Naive thymus-derived CD8-positive, alpha-beta T cell (primary cell): ENCODE measurements at places on chromosomes 7 and 10. TPM values are rescaled to one million over a fixed set of nuclear protein-coding genes. Genes with fewer than 3 reads are reported as not detected.

DNA sequence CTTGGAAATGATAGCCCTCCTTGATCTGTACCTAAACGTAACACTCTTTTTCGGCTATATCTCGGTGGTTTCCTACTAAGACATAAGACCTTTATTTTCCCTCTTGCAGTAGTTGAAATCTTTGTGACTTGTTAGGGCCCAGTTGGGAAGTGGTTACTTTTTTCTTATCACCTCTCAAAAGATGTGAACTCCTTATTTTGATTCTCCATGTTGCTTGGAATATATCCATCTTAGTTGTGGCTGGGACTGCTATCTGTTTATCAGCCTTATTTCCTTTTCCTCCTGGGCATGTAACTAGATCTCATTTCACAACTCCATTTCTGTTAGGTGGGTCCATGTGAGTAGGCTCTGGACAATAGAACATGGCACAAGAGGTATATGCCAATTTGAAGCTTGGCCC, 4.1 kb upstream of the CPED1 start:
- DNase-seq, result no peak

DNA sequence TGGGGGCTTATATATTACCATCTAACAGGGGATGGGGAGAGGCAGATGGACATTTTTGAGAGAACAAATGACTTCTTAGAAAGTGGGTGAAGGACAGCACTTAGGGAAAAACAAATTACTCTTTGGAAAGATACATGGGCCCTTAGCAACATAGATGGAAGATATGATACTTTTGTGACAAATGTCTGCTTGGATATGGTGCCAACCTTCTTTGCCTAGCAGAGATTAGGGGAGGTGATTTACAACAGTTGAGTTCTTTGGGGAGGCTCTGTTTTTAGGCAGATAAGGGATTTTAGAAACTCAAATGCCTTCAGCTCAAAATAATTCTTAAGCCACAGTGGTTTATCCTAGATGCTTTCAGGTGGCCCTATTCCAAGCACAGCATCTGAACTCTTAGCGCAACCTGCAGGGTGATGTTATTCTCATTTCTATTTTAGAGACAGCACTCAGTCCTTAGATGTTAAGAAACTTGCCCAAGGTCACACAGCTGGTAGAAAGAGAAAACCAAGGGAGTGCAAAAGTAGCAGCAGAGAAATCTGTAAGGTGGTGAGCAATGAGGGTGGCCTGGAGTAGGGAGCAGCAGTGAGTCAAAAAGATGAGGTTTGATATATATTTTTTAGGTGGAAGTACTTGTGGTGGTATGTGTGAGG, 75.1 kb upstream of the KMT2E start:
- no peak for DNase-seq

DNA sequence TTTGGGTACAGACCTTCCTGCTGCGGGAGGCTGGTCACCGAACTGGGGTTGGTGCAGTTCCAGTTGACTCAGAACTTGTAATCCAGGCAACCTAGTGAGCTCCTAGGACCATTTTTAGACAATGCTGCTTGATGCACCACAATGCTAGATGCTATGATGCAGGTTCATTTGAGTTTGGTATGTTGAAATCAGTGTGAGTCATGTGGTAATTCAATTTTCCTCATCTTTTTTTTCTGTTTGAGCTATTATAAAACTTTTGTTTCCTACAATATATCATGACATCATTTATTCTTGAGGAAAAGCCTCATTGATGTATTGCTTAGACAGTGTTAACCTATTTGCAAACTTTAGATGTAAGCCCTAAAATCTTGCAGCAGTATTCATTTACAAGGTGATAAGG, 40.9 kb upstream of the MTPN start:
- DNase-seq, result no peak

DNA sequence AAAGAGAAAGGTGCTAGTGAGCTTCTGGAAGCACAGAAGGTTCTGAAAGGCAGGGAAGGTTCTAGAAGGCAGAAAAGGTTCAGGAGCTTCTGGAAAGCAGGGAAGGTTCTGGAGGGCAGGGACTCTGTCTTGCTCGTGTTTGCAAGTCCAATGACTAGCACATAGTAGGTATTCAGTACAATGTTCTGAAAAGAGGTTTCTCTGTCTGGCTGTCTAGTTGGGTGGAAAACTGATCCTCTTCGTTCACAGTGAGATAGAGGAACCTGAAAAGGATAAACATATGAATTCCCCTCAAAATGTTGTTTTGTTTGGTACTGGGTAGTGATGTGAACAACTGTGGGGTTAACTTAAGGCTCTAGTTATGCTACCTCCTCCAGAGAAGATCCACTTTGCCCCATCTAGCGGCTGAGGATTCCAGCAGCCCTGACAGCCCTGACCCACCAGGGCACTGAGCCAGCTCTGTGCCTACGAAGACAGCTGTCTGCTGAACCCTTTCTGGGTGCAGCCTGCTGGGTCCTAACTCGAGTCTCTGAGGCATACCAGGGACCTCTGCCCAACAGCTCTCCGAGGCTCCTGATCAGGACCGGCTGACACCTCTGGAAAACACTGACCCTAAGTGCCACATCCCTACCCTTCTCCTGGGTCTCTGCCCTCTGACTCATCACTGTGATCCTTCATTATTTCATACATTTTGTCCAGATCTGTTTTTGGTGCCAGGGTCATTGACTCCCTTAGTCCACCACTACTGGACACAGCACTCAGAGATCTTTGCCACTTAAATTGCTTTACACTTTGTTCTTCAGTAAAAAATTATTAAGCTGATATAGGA, 15.4 kb downstream of the PTPRN2 start:
- DNase-seq, result no peak

DNA sequence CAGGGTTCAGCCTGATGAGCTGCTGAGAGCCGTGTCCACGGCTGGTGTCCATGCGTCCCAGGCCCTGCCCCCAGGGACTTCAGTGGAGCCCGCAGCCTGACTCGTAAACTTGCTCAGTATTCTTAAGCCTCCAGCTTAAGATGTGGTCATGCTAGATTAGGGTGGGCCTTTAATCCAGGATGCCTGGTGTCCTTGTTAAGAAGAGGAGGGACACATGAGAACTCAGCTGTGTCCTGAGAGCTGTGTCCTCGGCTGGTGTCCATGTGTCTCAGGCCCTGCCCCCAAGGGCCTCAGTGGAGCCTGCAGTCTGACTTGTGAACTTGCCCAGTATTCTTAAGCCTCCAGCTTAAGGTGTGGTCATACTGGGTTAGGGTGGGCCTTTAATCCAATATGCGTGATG, 23.0 kb downstream of the DOCK1 start:
- no peak for DNase-seq

DNA sequence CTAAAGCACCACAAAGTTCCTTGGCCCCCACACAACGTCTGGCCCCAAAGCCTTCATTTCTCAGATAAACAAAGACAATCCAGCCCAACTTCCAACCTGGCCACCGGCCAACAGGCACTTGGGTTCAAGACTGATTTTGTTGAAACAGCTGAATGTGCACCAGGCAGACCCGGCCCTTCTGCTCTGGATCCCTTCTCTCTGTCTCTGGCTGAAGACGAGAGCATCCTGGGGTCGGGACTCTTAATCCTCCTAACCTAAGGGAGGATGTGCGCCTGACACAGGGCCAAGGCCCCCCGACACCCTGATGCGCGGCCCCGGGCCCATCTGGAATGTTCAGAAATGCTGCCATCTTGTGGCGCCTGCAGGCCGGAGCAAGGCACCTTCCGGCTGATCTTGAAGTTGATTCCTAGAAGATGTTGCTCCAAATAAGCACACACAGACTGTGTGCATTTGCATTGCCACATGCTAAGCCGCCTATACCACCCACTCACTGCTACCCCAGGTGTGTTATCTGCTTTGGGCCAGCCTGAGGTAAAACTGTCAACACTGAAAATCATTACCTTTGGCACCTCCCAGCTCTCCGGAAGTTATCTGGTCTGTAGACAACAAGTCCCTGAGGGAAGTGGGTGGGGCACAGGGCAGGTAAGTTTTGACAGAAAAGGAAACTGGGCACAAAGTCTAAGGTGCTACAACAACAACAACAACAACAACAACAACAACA, 98.4 kb upstream of the HABP2 start:
- DNase-seq, result no peak

- no peak for DNase-seq
Observed at GRCh38 chr7:47326808-47327207, 255.1 kb downstream of the TNS3 start.

GRCh38 chr10:28743576-28743975, 66.3 kb downstream of the BAMBI start:
- DNase-seq, result no peak

DNA sequence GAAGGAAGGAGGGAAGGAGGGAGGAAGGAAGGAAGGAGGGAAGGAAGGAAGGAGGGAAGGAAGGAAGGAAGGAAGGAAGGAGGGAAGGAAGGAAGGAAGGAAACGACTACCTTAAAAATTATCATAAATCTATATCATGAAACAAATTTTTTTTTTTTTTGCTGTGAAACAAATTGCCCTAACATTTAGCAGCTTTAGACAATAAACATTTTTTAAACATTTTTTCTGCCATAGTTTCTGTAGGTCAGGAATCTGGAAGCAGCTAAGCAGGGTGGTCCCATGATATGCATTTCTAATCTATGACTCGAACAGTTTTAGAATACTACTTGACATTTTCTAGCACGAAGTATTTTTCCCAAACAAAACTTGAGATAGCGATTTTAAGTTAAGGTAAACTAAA, 42.9 kb upstream of the TSPAN13 start:
- no peak for DNase-seq

DNA sequence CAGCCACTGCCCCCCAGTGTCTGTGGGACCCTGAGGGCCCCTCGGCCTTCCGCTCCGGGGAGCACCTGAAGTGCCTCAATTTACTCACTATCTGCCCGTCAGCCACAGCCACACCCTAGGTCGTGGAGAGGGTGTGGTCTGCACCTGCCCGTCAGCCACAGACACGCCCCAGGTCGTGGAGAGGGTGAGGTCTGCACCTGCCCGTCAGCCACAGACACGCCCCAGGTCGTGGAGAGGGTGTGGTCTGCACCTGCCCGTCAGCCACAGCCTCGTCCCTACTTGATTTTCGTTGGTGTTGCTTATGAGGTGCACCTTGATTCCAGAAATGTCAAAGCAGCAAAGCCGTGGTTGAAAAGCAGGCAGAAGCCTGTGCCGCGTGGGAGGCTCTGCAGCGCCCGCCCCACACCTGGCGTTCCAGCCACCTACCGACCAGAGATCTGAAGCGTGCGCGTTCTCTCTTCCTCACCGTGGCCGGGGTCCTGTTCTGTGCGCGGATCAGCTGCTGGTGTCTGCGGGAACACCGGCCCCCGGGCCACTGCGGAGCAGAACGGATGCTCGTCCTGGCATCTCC, 101.6 kb downstream of the DYNC2I1 start:
- DNase-seq, result peak; percentile 22

- DNase-seq, result no peak
Observed at GRCh38 chr10:117921421-117921820, 125.3 kb downstream of the RAB11FIP2 start.

DNA sequence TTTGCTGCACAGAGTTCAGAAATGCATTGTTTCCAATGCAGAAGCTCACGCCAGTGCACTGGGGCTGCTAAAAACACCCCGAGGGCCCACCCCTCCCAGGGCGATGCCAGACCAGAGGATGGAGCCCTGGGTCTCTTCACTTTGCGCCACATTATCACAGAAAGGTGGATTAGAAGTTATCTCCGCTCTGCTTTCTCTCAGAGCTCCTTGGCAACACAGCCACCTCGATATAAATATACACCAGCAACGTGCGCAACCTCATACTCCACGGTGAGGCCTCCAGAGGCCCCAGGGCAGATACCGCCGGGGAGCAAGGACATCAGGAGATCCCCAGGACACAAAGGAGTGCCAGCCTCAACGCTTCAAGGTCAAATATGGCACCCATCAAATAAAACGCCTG, 121.0 kb upstream of the TBX20 start:
- no peak for DNase-seq

DNA sequence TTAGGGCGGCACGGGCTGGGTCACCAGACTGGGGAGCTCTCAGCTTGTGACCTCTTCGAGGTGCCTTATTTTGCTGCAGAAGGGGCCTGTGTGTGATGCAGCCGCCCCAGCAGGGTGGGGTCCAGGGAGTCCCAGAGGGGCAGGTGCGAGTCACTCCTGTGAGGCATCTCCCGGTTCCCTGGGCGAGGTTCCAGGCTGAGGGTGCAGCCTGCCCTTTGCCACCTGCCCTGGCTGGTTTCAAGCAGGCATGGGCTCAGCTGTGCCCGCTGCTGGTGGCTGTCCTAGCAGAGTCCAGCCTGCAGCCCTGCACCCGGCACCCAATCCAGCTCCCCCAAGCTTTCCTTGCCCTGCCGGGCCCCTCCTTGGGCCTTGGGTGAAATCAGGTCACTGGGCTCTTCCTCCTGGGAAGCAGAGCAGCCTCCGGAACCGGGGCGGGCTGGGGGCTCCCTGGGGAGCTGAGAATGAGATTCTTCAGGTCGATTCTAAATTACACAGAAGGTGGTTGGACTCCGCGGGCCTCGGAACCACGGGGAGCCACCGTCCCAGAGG, 64.8 kb downstream of the PWWP2B start:
- DNase-seq, result no peak

DNA sequence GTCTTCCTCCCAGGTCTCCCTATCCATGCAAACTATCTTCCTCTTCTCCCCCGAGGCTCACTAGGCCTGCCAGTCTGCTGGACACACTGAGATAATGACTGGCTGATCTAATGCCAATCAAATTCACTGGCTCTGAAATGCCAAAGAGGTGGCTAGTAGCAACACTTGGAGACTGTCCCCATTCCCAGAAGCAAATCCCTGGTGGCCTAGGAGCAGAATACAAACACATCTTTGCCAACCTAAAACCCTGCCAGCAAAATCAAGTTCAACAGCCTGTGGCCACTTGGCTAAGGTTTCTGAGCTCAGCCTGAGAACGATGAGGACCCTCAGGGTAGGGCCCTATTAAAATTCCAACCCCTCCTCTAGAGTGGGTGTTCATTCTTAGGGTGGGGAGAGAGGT, 46.6 kb downstream of the SH3PXD2A start:
- DNase-seq, result no peak

OR2A42 gene
- total RNA-seq, result 0.16 TPM

GOT1 gene
- 14.7 TPM for total RNA-seq

ZPBP gene
- total RNA-seq, result not detected

LRCH4 gene
- 447 TPM for total RNA-seq

PLCE1 gene
- total RNA-seq, result not detected

ASB10 gene
- not detected for total RNA-seq

STEAP4 gene
- not detected for total RNA-seq

SLC26A4 gene
- not detected for total RNA-seq

GPR37 gene
- not detected for total RNA-seq
